A549 treated with CORT108297 at 1 μM for 4 hours (cell line): ENCODE measurements at places on chromosomes 2 and 18. TPM values are rescaled to one million over a fixed set of nuclear protein-coding genes. Genes with fewer than 3 reads are reported as not detected.

Gene TIMM21
- total RNA-seq: 54.8 to 62.4 TPM (median 57.1 TPM) in 5 replicates

Gene USP40
- total RNA-seq: 22.4 to 27.4 TPM (median 24.7 TPM) in 5 replicates

Gene SEPTIN10
- total RNA-seq: 37.6 to 62.6 TPM (median 50.2 TPM) in 5 replicates

Gene KCNS3
- total RNA-seq: 1.1 to 1.5 TPM (median 1.4 TPM) in 5 replicates

Gene PTPRN
- 1.1 to 1.9 TPM (median 1.6 TPM) in 5 replicates for total RNA-seq

Gene IL18RAP
- total RNA-seq: 0.11 TPM in 1 of 5 replicates, not detected in the others

Gene GMPPA
- 36.1 to 39.1 TPM (median 38.2 TPM) in 5 replicates for total RNA-seq

Gene TPO
- total RNA-seq: 0.09 to 0.22 TPM (median 0.16 TPM) in 5 replicates

Gene PARD6G
- total RNA-seq: 2.8 to 3.5 TPM (median 3.2 TPM) in 5 replicates

Gene EVA1A
- total RNA-seq: 10.7 to 13.6 TPM (median 11.5 TPM) in 5 replicates

Gene COL3A1
- 0.10 to 0.27 TPM (median 0.26 TPM) in 5 replicates for total RNA-seq

Gene ATOH8
- total RNA-seq: 5.3 to 10.6 TPM (median 8.1 TPM) in 5 replicates

Gene SPEG
- total RNA-seq: 4.3 to 9.5 TPM (median 7.0 TPM) in 5 replicates

Gene ESPNL
- 0.12 to 0.36 TPM (median 0.22 TPM) in 5 replicates for total RNA-seq

Gene AQP12A
- total RNA-seq: not detected in 5 replicates

Gene CASP10
- 2.1 to 2.6 TPM (median 2.5 TPM) in 5 replicates for total RNA-seq

Gene ANKRD62
- total RNA-seq: not detected in 5 replicates

Gene DYNC1I2
- total RNA-seq: 60.4 to 84.8 TPM (median 70.2 TPM) in 5 replicates

Gene TTC32
- 11.9 to 13.9 TPM (median 12.9 TPM) in 5 replicates for total RNA-seq

Gene SPC25
- 15.7 to 21.5 TPM (median 20.3 TPM) in 5 replicates for total RNA-seq

Gene ATP6V1C2
- 0.14 to 0.32 TPM (median 0.21 TPM) in 5 replicates for total RNA-seq

Gene POTEE
- total RNA-seq: 0.03 to 0.07 TPM (median 0.06 TPM) in 5 replicates

Gene POMC
- not detected in 5 replicates for total RNA-seq

Gene TUBA3D
- total RNA-seq: 0.07 to 0.43 TPM (median 0.29 TPM) in 4 of 5 replicates, not detected in the other

Gene NDC80
- 10.7 to 17.3 TPM (median 12.9 TPM) in 5 replicates for total RNA-seq

Gene RNF152
- 0.02 to 0.06 TPM (median 0.04 TPM) in 4 of 5 replicates, not detected in the other for total RNA-seq

Gene IWS1
- 32.8 to 47.1 TPM (median 38.1 TPM) in 5 replicates for total RNA-seq

Gene LDAH
- 14.7 to 23.7 TPM (median 17.9 TPM) in 5 replicates for total RNA-seq

Gene TLX2
- 0.16 to 0.44 TPM (median 0.27 TPM) in 5 replicates for total RNA-seq

Gene CCDC150
- 3.8 to 5.1 TPM (median 4.8 TPM) in 5 replicates for total RNA-seq

Gene EMILIN1
- total RNA-seq: 0.37 to 0.50 TPM (median 0.47 TPM) in 5 replicates

Gene WNT6
- 0.05 to 0.28 TPM (median 0.17 TPM) in 4 of 5 replicates, not detected in the other for total RNA-seq

Gene TUBA3E
- total RNA-seq: 0.13 to 0.29 TPM (median 0.16 TPM) in 4 of 5 replicates, not detected in the other

Gene TBR1
- total RNA-seq: 0.01 to 0.07 TPM (median 0.05 TPM) in 4 of 5 replicates, not detected in the other

Gene RTP5
- not detected in 5 replicates for total RNA-seq

Gene GALR1
- not detected in 5 replicates for total RNA-seq

Gene SPATA3
- not detected in 5 replicates for total RNA-seq
